ENCODE measurements at places on chromosomes 2 and 18.

GRCh38 chr2:869357-869871 lies 81.2 kb upstream of the SNTG2 start:
- no peak for DNase-seq

- DNase-seq, result no peak
These were observed 37.9 kb upstream of the TTR start for GRCh38 chr18:31553800-31554199.

DNA sequence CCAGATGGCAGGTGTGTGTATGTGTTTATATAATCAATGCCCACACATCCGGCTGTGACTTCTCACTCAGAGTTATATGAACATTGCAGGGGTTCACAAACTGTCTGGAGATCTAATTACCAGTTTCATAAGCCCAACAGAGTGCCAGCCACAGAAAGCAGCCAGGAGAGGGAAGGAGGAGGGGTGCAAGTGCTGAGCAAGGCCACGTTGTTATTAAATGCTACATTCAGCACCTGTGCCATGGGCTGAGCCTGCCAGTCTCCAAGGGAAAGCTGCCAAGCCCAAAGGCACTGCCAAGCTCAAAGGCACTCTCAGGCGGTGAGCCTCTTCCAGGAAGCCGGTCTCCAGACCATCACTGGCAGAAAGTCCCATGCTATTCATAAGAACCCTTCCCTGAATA lies 17.4 kb downstream of the XDH start:
- DNase-seq, result no peak

GRCh38 chr2:128260239-128261138 lies 58.2 kb downstream of the HS6ST1 start:
- no peak for DNase-seq

DNA sequence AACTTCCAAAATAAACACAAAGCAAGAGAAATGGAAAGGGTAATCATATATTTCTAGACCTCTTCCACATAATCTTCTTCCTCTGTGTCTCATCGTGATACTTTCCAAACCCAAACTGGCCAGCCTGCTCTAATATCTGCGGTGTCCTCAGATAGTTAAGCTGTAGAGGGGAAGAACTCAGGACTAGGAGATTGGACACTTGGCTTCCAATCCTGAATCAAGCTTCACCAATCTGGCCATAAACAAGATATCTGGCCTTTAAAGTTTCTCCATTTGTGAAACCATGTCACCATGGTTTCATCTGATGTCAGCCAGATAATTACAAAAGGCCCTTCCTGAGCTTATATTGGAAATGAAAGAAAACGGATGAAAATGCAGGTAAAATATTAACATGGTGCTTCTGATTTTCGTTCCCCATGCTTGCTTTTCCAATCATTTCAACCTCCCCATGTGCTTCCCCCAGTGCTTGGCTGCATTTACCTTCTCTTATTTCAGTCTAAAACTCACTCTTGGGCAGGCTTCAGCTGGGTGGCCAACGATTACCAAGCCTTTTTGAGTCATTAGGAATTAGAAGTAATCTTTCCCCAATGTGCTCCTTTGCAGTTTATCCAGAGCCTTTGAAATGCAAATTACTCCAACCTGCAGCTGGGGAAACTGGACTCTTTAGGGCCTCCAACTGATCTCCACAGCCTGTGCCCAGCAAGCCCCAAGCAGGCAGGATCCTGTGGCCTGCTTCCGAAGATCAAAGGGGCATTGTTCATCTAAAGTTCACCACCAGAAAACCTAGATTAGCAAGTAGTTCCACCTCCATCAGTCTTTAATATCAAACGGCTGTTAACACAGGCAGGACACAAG lies 44.5 kb upstream of the MYCN start:
- DNase-seq, result no peak

GRCh38 chr2:108634576-108635160 lies 84.6 kb upstream of the RANBP2 start:
- no peak for DNase-seq

DNA sequence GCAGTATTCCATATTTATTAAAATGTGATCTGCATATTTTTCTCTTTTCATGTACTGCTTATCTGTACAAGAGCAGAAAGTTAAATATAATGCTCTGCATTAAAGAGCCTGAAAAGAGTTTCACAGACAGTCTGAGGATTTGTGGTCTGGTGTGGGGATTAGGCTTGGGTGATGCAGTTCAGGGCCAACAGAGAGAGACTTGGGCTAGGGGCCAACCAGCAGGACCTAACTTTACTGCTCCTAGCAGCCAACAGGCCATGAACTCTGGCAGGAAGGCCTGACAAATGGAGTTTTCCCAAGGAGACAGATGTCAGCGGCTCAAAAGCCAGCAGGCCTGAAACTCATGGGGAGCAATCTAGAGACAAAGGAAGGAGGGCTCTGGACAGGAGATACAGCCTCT lies 169.6 kb downstream of the LRRTM1 start:
- DNase-seq, result no peak

DNA sequence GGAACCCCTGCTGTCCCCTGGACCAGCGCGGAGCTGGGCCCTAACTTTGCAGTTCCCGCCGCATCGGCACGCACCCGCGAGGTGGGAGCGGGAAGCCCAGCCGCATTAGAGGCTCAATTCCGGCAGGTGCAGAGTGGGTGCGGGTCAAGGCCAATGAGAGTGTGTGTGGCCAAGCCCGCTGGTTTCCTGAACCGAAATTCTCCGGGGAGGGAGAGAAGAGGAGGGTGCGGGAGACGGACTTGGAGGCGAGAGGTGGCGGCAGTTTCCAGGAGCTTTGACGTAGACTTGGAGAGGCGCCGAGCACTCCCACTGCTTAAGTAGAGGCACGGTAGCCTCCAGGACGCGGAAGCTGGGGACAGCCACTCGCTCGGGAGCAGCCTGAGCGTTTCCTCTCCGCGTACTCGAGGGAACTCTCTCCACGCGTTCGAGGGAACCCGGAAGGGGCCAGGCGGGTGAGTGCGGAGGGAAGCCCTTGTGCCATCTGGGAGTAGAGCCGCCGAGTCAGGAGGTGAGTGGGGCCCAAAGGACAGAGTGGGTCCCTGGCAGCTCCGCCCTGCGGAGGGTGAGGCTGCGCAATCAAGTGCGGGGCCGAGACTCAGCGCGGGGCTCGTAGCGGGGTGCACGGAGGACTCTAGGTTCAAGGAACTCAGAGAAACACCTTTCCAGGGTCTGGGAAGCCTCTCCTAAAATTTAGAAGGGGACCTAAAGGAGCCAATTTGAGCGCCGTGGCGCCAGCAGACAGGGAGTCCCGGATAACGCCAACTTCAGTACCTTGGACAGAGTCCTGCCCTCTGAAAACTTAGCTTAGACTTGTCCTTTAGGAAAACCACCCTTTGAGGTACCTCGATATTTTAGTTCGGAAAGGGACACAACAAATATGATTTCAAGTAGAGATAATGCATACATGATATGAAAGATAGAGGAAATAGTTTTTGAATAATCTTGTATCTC lies at the start of gene FAM237A:
Gene FAM237A (plus strand): TSS at position 413 of the 951 bp plus-strand sequence. CDS start 1,750 bp downstream, outside the sequence.
- DNase-seq, result no peak

DNA sequence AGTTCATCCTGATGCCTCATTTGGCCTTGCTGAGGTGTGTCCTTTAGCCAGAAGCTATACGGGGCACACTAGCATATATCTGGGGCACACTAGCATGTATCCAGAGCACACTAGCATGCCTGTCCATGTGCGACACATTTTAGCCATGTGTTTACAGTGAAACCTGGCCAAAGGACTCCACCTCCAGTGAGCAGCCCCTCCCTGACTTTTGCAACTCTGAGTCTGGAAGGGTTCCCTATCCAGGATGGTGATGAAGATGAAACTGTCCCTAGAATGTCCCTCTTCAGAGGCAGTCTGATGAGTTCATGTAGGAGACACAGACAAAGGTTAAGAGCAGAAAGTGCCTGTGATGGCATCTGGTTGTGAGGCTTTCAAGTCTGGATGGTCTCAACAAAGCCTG lies 61.4 kb upstream of the LGALSL start:
- no peak for DNase-seq

DNA sequence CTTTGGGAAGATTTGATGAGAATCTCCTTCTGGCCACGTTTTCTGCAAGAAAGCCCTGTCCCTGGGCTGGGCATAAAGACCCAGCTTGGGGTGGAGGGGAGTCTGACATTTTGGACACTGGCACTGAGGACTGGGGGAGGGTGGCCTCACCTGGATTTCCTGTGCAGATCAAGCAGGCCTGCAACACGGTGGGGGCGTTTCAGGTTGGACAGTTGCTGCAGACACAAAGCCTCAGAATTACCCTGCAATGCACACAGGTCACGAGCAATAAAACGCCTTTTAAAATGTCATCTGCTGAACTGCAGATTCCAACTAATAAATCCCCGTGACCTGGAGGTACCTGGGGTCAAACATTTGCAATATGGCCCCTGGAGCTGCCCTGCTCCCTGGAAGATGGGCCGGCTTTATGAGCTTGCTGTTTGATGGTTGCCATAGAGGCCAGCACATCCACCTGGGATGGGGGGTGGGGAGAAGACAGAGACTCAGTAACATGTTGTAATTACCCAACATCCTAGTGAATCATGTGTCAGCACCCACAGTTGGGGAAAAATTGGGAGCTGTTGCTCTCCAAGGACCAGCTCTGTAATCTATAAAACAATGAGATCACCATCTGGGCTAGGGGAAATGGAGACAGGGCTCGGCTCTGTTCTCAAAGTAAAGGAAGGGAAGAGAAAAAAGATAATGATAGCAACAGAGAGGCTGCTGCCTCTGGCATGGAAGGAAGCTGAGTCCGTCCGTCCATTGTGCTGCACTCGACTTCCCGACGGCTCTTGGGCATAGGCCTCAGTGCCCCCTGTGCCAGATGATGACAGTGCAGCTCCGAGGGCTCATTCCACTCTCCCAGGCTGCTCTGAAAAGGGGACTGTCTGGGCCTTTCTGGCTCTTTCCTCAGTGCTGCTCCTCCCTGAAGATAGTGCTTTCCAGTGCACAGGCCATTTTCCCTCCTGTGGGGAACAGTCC lies 340.3 kb downstream of the CYRIA start:
- DNase-seq, result no peak

DNA sequence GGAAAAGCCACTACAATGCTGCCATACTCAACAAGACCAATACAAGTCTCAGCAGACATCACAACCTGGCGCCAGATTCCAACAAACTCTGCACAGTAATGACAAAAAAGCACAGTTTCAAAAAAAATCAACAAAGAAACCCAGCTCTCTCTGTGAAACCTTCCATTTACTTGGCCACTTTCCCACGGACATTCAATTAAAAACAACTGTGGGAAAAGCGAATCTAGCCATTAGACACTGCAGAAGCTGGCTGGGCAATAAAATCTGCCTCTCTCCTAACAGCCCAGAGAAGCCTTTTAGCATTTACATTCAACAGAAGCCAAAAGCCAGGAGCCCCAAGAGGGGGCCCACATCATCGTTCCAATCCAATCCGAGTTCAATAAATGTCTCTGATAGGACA lies 128.9 kb downstream of the HDAC4 start:
- DNase-seq, result no peak

DNA sequence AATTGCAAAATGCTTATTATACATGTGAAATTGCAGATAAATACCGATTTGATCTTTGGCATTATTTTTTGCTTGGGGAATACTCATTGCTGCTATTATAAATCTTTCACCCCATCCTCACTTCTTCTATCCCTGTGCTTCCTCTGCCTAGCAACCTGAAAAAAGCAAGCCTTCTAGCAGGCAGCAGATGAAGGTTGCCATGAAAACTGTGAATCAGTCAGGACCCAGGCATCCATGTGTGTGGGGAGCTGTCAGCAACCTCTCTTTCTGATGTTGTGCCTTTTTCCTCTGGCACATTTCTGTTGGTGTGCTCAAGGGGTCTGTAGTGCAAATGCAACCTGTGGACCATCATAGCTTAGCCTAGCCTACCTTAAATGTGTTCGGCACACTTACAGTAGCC lies 364.2 kb downstream of the LRRTM1 start:
- DNase-seq, result no peak

DNA sequence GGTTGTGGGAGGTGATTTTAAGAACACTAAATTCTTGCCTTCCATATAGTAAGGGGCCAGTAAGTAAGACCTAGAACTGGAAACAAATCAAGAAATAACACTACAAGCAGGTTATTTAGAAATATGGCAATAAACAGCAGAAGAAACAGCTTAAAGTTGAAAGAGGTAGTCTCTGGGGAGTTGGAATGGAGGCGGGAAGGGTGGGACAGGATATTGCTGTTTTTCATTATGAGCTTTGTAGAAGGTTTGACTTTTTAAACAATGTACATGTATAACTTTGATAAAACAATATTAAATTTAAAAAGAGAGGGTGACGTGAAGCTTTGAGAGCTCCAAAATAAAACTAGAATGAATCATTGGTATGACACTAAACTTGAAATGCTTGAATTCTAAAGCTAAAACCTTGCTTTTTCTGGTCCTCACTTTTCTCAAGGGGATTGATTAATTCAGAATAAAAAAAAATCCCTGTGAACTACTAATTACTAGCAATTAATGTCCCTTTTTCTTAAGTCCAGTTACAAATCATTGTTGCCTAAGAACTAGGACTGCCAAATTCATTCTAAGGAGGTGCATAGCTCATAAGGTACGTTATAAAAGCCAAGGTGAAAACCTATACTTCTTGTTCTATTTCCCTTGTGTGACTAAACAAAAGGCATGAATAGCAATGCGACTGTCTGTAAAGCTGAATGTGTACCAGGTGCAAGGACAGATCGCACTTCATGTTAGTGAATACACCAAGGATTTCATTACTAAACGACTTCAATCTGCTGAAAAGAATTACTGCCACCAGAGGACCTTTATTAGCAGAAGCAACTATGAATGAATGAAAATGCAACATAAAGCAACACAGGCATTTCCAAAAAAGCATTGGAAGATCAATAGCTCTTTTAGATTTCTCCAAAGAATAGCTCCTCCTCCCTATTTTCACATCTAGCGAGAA lies 177.5 kb downstream of the RBM43 start:
- DNase-seq, result no peak

DNA sequence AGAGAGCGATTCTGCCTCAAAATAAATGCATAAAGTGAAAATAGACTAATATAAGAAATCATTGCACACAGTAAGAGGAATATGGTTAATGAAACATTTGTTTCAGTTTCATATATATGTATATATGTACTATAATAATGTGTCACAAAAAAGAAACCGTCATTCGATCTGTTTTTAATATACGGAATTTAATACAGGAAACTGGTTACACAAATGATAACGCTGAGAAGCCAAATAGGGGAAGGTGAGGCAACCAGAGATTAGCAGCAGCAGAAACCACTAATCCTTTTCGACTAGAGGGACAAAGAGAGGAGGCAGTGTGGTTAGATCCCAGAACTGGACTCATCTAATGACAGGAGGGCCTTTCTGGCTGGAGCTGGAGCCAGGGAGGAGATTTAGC lies 64.2 kb upstream of the GREB1L start:
- no peak for DNase-seq

GRCh38 chr18:31741097-31741735 lies 19.5 kb downstream of the SLC25A52 start:
- no peak for DNase-seq

DNA sequence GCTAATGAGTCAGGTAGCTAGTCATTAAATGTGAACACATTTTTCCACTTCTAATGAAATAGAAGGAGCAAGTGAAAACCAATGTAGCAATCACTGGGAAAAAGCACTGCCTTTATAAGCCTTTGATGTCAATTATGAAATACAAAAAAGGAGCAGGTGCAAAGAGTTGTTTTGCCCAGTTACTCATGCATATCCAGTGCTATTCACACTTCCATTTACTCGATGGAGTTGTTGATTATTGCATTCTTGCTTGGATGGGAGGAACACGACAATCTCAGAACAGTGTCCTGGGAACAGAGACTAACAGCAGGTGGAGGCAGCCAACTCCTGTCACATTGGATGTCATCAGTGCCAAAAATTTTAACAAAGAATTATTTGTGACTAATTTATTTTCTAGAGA lies 372.5 kb downstream of the CBLN2 start:
- DNase-seq, result no peak

- DNase-seq, result no peak
These were observed 24.3 kb downstream of the TACR1 start for GRCh38 chr2:75174981-75175380.
